ENCODE measurements at places on chromosomes 16 and 17.

- no peak for DNase-seq
Observed at GRCh38 chr17:1645207-1646171, at the start of gene SCARF1. TSS of gene SCARF1 (minus strand) at chr17:1645732. CDS start at chr17:1645697, 35 bp downstream.

- no peak for DNase-seq
Observed at GRCh38 chr17:21299981-21300600, 15.6 kb downstream of the MAP2K3 start.

- no peak for DNase-seq
Observed at GRCh38 chr17:15981208-15981607, 18.3 kb downstream of the ZSWIM7 start.

- no peak for DNase-seq
Observed at GRCh38 chr16:85328676-85329058, 216.4 kb upstream of the CIBAR2 start.

All from AG08395 (cell line).